ENCODE measurements at places on chromosomes 11 and 22.

GRCh38 chr11:73240190-73240781 lies 22.2 kb downstream of the P2RY2 start:
- DNase-seq = peak; percentile 71

GRCh38 chr11:12529793-12530192 lies 144.4 kb upstream of the TEAD1 start:
- DNase-seq = no peak

GRCh38 chr11:112965656-112966055 lies 4.4 kb downstream of the NCAM1 start:
- DNase-seq = no peak

DNA sequence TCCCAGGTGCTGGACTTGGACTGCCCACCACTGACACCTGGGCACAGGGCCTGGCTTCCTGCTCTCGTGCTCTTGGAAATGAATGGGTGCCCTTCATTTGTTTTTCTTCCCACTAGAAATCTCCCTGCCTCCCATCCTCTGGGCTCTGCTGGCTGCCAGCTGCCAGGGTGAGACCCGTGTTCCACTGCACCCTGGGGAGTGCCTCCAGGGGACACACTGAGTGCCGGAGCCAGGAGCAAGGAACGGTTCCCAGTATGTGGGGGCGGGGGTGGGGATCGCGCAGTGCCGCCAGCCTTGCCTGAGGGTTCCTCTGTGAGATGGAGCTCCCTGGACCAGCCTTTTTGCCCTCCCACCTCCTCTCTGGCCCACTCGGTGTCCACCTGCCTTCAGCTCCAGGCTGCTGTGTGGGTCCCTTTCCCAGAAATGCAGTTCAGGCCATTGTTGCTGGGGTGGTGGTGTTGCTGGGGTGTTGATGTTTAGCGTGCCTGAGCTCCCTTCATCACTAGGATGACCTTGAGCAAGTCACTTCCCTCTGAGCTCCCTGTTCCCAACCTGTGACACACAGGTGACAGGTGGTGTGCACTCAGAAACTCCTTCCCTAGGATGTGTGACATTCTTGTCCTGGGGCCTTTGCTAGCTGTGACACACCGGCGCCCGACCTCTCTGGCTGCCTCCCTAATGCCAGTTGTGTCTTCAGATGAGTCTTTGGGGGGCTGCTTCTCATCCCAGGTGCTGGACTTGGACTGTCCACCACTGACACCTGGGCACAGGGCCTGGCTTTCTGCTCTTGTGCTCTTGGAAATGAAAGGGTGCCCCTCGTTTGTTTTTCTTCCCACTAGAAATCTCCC lies 72.1 kb downstream of the MED15 start:
- DNase-seq = no peak

DNA sequence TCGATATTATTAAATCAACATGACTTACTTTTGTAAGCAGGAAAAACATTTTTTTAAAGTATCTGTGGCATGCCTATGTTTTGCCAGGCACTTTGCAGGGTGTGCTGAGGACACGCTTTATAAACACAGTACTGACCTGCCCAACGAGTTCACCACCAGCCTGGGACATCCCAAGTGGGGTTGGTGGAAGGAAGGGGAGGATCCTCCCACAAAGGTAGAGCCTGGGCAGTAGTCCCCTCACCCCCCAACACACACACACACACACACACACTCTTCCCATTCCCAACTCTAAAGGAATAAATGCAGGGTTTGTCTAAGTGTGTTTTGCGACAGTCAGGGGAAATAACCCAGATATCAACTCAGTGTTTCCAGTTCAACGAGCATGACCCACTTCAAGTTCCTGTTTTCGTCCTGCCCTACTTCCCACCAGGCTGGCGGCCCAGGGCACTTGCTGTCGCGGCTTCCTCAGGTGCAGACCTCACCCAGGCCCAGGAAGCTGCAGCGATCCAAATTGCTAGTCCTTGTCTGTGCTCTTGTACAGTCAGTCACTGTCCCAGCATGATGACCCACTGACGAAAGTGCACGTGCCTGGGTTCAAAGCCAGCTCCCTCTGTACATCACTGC lies 3.1 kb downstream of the CERK start:
- DNase-seq = no peak

DNA sequence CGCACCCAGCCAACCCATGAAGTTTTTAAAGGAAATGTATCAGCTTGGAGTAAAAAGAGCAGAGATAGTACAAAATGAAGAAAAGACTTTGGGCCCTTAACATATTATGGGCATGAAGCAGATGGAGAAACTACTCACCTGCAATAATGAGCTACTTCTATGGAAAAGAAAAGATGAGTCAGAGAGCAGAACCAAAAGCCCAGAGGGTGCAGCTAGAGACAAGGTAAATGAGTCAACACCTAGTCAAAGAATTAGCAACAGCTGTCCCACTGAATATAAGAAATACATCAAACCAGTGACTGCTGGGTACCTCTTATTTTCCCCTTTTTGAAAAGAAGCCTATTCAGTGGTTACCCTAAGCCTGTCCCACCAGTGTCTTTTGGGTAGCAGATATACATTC lies 61.8 kb downstream of the RPL27A start:
- no peak for DNase-seq

GRCh38 chr11:1208394-1209261 lies 14.2 kb upstream of the MUC5B start:
- peak; percentile 36 for DNase-seq

DNA sequence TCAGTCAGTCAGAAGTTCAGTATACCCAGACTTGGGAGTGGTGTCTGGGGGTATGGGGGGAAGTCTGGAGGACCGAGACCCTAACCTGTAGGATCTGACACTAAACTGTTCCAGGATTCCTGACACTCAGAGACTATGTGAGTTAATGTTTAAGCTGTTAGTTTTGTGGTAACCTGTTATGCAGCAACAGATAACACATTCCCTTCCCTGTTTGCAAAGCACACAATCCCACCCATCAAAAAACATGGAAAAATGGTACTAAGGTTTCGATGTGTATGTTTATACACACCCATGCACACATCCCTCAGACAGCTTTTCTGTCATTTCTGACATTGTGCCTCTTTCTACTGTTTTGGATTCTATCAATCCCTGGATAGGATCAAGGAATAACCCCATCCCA lies 27.6 kb downstream of the ZNF280B start:
- DNase-seq = no peak

GRCh38 chr11:8356721-8357504 lies 93.2 kb upstream of the LMO1 start:
- no peak for DNase-seq

GRCh38 chr11:75388386-75389275 lies 10.7 kb upstream of the RPS3 start:
- peak; percentile 91 for DNase-seq

GRCh38 chr11:117908959-117909610 lies 20.1 kb downstream of the TMPRSS13 start:
- DNase-seq = peak; percentile 62

DNA sequence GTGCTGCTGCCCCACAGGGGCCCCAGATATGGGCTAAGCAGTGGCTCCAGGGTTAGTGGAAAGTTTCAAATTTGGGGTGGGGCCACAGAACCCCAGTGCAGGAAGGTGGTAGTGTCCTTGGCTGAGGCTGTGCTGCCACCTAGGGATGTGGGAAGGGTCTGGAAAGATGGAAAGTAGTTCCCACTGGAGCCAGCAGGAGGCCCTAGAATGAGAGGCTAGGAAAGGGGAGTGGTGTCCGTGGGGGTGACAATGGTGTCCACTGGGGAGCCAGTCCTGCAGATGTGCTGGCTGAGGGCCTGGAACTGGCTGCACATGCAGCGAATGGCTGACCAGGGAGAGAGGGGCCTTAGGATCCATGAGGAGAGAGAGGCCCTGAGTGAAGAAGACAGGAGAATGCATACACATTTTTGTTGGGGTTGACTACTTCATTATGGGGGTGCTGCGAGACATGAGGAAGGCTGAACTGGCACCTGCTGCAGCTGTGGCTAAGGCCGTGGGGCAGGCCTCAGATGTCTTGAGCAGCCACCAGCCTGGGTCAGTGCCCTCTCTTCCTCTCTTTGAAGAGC lies 21.1 kb downstream of the RFPL3 start:
- peak; percentile 91 for DNase-seq

DNA sequence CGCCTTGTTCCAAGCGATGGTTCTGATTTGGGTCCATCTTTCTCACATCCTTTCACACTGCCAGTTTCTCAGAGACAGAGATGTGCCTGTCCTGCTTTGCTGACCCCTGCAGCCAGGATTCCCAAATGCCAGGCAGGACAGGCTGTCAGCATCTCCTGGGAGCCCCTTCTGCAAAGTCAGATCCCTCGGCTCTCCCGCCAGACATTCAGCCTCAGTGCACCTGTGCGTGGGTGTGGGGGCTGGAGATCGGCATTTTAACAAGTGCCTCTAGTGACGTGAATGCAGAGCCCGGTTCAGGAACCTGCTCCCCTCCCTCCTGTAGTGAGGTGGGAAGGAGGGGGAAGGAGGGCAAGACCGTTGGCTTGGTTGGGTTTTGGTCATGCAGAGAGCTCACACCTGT lies 108.9 kb upstream of the FGF3 start:
- DNase-seq = peak; percentile 55

DNA sequence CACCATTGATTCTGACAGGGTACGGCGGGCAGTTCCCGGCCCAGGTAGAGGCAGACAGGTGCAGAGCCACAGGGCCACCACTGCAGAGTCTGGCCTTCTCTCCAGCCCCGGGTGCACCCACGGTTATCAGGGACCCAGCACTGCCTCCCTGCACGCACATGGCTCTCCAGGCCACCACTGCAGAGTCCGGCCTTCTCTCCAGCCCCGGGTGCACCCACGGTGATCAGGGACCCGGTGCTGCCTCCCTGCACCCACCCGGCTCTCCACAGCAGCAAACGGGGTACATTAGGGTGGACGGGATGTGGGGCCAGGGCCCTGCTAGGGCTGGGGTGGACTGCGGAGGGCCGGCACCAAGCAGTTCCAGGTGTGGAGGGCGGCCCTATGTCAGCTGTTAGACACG lies 272.9 kb downstream of the BRD1 start:
- DNase-seq = peak; percentile 27

GRCh38 chr11:106879029-106879428 lies 139.2 kb downstream of the GUCY1A2 start:
- DNase-seq = no peak

DNA sequence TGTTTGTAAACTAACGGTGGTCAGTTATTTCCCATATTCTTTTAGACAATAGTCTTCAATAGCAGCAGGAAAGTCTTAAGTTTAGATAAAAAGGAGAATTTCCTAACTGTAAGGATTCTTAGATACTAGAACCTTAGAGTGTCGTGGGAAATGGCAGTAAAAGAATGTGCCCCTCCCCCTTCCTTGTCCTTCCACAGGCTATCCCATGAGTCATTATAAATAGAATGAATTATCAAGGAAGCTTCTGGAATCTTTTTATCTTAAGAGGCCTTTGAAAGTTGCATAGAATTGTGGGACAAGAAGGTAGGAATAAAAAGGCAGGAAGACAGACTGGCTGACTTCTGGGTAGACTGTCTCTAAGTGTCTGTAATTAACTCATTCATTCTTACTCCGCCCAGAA lies 165.2 kb upstream of the TBCEL start:
- DNase-seq = no peak

DNA sequence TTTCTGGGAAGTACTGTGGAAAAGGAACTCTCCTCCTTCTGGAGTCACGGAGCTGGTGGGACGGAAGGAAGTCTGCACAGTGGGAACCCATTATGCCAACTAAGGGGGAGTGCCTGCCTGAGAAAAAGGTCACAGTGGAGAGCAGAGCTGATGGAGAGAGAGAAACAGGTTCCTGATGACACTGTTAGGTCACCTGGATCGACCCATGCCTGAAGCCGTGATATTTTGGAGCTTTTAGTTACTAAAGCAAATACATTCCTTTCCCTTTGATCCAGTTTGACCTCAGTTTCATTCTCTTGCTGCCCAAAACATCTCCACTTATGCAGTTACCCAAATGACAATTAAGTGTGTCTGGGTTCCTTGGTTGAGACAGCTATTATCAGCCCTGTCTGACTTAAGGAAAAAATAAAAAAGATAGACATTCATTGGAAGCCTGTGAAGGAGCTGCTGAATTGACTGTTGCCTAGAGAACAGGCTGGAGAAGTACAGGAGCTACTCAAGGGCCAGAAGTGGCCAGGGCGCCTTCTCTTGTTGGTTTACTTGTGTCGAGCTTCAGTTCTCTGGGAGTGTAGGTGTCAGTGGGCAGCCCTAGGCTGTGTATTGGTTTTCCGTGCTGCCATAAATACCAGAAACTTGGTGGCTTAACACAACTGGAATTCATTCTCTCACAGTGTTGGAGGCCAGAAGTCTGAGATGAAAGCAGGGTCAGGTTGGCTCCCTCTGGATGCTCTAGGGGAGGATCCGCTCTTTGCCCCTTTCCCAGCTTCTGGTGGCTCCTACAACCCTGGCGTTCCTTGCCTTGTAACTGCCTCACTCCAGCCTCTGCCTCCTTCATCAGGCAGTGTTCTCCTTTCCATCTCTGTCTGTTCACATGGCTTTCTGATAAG lies 13.6 kb downstream of the MRGPRD start:
- no peak for DNase-seq

- DNase-seq = peak; percentile 95
Measured at GRCh38 chr11:32090545-32091370, at the start of gene RCN1. RCN1 (plus strand) TSS chr11:32091074; CDS start chr11:32091197, 123 bp downstream.

DNA sequence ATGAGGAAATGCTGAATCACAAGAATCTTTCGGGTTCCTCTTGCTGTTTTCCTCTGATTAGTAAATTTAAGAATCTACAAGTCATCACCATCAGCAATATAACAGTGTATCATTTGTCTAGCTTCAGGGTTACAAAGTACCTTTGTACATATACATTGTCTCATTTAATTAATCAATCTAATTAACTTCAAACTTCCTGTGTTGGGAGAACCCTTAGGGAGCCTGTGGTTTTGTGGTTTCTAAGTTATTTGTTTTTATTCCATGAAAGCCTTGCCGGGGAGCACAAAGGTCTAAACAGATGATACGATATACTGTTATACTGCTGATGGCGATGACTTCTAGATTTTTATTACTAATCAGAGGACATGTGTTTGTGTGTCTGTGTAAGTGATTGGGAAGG lies 41.0 kb downstream of the TIMP3 start:
- DNase-seq = no peak

DNA sequence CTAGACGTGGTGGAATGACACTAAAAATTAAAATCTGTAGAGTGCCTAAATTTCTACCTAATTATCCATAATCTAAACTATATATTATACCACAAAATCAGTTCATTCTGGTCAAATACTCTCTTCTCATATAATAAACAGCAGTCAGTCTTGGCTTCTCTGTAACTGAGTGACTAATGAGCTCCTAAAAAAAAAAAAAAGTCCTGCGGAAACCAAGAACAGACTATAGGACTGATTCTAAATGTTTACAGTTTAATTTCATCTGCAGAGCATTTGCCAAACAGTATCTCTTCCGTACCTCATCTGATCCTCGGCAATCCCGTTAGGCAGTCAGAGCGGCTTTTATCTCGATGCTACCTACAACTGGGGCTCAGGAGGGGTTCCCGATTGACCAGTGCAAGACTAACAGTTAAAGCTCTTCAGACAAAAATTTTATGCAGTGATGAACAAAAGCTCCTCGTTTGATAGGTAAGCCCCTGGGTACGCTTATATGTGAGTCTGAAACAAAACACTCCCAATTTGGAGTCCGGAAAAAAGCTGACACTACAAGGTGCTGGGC lies 686 bp downstream of the KIF18A start:
- DNase-seq = no peak

All from endodermal cell (in vitro differentiated cells).